ENCODE measurements at places on chromosomes 13 and 19.

GRCh38 chr19:14718522-14719116 is 28.8 kb downstream of the ZNF333 start:
- DNase-seq: no peak

DNA sequence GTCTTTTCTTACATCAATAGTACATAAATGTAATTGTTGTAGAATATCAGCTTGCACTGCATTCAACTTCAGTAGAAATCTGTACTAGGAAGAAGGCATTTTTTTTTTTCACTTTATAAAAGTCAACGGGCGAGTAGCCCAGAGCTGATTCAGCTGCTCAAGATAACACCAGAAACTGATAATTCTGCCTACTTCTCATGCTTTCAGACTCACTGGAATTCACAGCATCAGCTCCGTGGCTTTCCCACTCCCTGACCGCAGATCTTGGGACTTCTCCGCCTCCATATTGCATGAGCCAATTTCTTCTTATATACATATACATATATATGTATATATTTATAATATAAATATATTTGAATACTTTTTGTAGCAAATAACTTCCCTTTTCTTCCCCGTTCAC is 263.1 kb upstream of the RXFP2 start:
- DNase-seq: no peak

GRCh38 chr13:19657872-19658591 is 24.6 kb downstream of the MPHOSPH8 start:
- no peak for DNase-seq

- no peak for DNase-seq
These were observed 594.6 kb downstream of the PCDH9 start for GRCh38 chr13:66635526-66635925.

DNA sequence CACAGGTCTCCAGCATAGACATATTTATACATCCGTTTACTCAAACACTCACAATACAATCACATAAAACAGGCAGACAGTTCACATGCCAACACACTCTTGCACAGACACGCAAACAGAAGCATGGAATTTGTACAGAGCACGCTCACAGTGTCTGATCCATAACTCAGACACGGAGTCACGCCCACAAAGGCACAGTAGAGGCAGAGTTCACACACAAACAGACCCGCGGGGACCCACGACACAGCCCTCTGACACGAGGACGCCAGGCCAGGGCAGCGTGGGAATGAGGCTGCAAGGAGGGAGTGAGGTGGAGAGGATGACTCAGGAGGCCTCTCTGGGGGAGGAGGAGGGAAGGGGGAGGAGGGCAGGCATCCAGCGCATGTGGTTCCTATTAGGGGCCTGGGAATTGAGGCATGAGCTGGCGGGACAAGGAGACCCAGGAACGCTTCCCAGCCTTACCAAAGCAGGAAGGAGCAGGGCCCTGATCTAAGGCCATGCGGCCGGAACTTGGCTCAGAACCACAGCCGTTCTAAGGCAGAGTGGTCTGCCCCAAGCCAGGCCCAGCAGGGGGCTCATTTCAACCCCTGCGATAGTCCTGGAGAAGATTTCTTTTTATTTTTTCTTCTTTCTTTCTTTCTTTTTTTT is 9.1 kb upstream of the OLFM2 start:
- peak; percentile 93 for DNase-seq

DNA sequence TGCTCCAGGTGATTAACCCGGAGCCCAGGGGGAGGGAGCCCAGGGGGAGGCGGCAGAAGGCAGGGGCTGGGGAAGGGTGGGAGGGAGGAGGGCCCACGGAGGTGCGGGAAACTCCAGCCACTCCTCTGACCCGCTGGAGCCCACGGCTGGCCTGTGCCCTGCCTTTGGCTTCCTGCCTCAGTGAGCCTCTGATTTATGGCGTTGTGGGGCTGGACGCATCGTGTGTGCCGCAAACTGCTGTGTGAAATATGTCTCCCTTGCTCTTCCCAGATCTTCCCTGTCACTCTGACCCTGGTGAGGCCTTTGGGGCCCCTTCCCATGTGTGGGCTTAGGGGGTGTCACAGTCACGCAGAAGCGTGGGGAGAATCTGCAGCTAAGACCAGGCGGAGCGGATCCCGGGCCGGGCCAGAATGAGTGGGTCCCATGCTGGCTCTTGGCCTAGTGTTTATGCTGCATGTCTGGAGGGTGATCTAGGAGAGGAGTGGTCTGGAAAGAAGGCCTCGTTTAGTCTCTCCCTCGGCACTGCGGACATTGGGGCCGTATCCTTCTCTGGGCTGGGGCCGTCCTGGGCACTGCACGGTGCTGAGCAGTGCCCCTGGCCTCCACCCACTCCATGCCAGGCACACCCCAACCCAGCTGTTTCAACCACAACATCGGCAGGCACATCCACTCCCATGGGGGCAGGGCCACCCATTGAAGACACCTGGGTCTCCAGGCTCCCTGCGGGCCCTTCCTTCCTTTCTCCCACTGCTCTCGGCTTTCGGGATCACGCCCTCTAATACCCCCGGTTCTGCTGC is 123.0 kb downstream of the KDM4B start:
- no peak for DNase-seq

- DNase-seq: no peak
These were observed 25.7 kb downstream of the VRK3 start for GRCh38 chr19:49999371-50000010.

DNA sequence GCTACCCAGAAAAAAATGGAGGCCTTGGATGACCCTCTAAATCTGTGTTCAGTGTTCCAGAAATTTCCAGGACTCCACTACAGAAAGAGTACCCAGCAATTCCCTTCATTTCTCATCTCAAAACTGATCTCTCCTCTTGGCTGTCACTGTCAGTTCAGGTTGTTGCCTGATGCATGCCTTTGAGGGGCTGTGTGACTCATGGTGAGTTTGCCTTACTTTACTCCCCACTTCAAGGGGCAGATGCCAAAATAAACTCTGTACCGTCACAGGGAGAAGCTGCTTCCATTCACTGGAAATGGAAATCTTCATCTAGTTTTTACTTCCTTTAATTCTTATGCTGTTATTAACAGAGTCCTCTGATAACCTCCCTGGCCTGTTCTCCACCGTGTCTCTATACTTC is 1075.0 kb downstream of the DIAPH3 start:
- no peak for DNase-seq

DNA sequence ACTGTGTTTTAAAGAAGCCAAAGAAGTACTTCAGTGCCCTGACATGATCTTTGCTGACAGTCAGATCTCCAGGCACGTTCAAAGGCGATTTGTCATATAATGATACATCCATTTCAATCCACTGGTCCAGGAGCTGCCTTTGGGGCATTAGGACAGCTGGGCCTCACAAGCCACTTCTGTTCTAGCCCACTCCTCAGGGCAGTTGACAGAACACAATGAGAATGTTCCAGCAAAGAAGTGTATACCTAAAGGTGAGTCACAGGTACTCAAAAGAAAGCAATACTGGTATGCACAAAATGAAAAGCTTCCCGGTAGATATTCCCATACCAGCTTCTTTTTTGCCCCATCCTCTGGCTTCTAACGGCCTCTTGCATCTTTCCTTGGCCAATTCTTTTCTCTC is 12.5 kb upstream of the MAP3K10 start:
- no peak for DNase-seq

- no peak for DNase-seq
These were observed 5.7 kb downstream of the ZNF132 start for GRCh38 chr19:58434217-58434616.

DNA sequence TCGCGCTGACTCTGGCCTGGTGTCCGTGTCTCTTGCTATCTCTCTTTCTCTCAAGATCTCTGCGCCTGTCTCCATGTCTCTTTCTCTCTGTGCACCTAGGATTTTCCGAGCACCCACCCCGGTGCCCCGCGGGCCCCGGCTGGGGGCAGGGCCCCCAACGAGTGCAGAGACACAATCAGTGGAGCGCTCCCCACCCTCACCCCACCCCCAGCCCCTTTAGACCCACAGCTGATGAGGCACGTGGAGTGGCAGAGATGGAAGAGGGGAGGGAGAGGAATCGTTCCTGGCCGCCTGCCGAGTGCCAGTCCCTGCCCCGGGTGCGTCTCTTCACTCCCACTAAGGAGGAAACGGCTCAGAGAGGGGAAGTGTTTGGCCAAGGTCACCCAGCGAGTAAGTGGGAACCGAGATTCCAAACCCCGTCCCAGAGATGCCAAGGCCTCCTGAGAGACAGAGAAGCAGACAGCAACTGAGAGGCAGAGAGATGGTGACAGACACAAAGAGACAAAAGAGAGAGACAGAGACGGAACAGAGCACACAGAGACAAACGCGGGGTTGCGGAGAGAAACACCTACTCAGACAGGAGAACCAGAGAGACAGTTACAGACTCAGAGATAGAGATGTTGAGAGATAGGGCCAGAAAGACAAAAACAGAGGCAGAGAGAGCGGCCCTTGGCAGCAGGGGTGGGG is 626 bp upstream of the BCL3 start:
- peak; percentile 88 for DNase-seq
